Esophagus mucosa (tissue), 1 donor: ENCODE measurements at places on chromosomes 12 and 14.

DNA sequence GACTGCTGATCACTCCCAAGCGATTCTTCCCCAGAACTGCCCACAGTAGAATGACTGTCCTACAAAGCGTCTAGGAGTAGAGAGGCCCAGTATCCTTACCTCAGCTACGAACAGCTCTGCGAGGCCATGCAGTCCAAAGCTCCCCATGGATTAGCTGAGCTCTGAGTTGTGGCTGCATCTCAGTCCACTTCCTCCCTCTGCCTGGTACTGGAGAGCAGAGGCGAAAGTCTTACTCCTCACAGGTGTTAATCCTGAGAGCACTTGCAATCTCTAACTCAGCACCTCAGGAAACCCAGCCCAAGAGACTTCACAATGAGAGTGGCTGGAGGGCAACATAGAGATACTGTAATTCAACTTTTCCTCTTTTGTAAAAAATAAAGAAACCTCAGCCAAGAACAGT, 493.1 kb downstream of the BCAT1 start:
- ATAC-seq = no peak

GRCh38 chr12:18700271-18700670, 37.5 kb downstream of the PLCZ1 start:
- ATAC-seq = no peak

DNA sequence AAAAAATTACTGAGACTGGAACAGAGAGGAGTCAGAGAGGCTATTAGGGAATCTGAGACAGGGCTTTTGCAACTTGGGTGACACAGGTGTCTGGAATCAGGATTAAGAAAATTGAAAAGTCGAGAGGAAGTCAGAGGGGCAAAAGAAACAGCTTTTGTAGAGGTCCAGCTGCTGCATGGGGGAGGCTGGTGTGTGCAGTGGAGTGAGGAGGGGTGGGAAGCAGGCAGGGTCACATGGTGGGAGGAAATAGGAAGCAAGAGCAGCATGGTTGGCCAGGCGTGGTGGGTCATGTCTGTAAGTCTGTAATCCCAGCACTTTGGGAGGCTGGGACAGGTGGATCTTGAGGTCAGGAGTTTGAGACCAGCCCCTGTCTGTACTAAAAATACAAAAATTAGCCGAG, 69.7 kb upstream of the VRK1 start:
- no peak for ATAC-seq

DNA sequence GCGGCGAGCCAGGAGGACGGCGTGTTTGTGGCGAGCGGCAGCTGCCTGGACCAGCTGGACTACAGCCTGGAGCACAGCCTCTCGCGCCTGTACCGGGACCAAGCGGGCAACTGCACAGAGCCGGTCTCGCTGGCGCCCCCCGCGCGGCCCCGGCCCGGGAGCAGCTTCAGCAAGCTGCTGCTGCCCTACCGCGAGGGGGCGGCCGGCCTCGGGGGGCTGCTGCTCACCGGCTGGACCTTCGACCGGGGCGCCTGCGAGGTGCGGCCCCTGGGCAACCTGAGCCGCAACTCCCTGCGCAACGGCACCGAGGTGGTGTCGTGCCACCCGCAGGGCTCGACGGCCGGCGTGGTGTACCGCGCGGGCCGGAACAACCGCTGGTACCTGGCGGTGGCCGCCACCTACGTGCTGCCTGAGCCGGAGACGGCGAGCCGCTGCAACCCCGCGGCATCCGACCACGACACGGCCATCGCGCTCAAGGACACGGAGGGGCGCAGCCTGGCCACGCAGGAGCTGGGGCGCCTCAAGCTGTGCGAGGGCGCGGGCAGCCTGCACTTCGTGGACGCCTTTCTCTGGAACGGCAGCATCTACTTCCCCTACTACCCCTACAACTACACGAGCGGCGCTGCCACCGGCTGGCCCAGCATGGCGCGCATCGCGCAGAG, 873 bp downstream of the PLXNC1 start:
- peak; percentile 33 for ATAC-seq

DNA sequence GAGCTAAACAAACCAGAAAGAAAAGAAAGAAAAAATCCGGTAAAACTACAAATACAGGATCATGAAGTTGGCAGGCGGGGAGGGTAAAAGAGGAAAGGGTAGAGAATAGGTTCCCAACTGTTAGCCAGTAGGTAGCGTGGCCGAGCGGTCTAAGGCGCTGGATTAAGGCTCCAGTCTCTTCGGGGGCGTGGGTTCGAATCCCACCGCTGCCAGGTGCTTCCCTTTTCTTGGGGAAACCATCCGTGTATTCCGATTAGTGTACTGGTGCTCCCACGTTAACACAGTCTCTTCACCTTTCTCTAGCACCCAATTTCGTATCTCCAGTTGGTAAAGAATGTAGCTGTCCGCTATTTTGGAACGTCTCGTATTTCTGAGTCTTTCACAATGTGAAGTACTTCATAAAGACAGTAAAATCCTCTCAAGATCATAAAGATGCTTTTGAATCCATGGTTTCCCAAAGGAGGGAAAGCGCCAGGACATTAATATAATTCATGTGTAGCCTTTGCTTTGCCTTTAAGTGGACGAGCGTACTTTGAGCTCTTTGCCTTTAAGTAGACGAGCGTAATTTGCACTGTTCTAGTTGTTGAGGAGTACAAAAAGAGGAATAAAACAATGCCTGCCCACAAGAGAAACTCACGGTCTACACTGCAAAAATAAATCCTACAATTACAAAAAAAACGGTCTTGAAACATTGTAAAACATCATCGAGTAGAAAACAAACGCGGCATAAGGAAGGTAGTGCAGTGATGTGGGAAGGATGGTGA, 19.0 kb upstream of the RNASE12 start:
- ATAC-seq = peak; percentile 58

DNA sequence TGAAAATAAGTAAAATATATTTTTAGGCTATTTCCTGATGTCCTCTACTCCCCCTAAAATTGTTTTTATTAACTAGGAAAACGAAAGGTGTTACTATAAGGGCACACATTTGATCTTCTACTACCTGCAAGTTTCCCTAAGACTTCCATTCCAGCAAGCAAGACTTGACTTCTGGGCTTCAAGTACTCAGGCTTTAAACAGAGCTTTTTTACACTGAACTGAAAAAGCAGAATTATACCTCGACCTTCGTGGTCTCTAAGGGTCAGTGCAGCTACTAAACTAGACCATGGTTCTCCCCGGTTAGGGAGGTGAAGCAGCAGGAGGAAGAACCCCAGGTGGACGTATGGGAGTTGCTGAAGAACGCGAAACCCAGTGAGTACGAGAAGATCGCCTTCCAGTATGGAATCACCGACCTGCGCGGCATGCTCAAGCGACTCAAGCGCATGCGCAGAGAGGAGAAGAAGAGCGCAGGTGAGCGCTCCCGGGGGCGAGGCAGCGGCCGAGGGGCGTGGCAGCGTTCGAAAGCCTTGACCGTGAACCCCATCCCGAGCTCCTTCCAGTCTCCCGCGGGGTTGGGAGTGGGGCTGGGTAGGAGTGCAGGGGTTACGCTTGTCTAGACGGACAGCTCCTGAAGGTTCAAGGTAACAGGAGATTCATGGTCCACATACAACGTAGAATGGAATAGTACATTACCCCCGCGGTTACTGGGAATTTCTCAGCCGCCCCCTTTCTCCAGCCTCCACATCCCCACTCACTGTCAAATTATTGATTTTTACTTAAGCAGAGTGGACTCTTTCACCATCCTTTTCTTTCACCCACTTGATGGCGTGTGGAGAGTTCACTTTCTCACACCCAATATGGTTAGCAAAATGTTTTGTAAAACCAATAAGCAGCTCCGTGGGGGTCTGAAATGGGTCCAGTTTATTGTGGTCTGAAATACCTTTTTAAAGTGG, 47.6 kb downstream of the MYBPC1 start:
- no peak for ATAC-seq

GRCh38 chr12:115657081-115658013, 620.1 kb downstream of the MED13L start:
- ATAC-seq = no peak

DNA sequence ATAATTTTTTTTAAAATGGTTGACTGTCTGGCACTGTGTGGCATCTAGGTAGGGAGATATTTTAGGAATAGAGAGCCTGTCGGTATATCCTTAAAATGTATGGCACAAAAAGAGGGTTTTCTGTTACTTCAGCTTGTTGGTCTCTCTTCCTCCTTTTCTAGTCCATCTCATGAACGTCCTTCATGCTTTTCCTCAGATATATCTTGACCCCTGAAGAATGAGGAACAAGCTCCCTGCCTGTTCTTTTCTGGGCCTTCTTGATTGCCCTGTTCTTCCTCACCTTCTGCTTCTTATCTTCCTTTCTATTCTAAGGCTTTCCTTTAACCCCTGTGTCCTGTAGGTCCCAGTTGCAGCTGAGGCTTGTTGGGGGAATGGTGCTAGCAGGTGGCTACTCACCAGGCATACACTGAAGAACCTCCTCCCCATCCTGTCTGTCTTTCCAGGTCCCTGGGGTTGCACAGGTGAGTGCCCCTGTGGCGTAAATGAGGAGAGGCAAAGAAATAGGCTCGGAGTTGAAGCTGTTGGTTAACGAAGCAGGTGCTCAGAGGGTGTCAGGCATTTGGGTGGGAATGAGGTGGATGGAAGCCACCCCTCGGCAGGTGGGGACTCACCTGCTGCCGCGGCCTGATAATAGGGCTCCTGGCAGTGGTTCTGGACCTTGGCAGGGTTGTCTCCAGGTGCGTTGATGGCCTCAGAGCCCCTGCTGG, 7.2 kb upstream of the C1R start:
- ATAC-seq = no peak

DNA sequence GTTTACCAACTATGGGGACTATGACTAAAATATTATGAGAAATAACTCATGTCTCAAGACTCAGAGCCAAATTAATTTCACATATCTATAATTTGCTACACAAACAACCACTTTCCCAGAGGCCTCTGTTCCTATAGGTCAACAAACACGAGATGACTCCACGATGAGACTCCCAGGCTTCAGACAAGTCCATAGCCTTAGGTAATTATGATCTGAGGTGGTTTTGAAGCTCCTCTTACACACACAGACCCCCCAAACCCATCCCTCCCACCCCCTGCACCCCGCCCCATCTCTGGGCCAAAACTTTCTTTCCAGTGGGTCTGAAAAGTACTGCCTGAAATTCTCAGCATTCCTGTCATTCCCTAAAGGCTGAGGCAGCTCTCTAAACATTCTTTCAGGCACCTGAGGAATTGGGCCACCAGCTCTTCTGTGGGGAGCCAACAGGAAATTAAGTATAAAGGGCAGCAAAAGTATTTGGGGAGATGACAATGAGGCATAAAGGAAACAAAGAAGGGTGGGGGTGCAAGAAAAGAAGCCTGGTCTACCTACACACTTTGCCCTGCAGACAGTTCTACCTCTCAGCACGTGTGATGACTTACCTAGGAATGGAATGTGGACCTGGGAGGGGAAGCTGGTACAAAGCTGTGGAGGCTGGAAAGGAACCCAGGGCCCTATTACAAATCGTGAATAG, 143.6 kb downstream of the PAWR start:
- peak; percentile 97 for ATAC-seq

GRCh38 chr12:89674326-89674942, 34.2 kb downstream of the ATP2B1 start:
- ATAC-seq = no peak

DNA sequence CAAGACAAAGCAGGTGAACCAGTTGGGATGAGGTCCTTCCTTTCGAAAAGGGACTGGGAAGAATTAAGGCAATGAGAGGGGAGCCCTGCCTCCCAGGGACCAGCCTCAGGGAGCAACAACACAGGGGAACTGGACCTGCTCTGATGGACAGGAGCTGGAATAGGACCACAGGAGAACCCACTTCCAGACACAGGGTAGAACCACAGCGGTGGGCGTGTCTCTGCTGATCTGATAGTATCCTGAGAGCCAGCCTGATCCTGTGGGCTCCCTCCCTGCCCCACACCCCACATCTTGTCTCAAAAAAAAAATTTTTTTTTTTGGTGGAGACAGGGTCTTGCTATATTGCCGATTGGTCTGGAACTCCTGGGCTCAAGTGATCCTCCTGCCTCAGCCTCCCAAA, 13.6 kb upstream of the PLEK2 start:
- no peak for ATAC-seq

DNA sequence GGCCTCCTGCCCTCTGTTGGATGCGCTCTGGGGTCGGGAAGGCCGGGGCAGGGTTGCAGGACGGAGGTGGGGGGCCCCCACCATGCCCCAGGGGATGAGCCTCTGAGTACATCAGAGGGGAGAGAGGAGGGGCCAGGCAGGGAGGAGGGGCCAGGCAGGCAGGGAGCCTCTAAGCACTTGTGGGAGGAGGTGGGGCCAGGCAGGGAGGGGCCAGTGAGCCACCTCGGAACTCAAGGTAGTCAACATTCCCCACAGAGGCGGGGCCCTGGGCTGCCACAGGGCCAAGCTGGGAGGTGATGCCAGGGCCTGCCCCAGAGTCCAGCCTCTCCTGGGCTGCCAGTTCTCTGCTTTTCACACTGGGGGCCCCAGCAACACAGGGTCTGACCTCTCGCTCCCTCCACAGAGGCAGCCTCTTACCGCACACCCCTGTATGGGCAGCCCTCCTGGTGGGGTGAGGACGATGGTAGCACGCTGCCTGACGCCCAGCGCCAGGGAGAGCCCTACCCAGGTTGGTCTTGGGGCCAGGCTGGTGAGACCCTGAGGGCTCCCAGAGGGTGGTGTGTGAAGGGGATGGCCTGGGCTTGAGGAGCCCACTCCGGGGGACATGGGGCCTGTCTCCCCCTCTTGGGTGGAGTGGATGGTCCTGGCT, 17.4 kb downstream of the CEP170B start:
- ATAC-seq = peak; percentile 86

- peak; percentile 45 for ATAC-seq
These were observed 8.3 kb upstream of the GNS start for GRCh38 chr12:64767495-64767894.

- ATAC-seq = no peak
These were observed 39.9 kb downstream of the SOS2 start for GRCh38 chr14:50191499-50191898.

- ATAC-seq = no peak
These were observed 9.8 kb upstream of the KRT8 start for GRCh38 chr12:52914576-52915121.

DNA sequence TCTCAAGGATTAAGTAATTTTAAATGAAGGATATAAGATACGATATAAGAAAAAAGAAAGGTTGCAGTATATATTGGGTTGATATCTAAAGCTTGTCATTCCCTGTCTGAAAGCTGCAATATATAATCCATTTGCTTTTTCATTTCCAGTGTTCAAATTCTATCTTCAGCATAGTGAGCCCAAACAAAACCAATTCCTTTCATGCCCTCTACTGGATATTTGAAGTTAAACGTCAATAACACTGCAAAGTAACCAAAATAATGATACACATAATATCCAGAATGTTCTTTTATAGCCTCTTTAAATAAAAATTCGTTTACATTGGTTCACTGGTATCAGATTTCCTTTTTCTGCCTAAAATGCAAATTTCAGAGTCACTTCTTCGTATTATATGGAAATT, 64.5 kb upstream of the DAAM1 start:
- no peak for ATAC-seq
